ENCODE measurements at places on chromosomes 12 and 14.

GRCh38 chr14:56002342-56002741, 115.9 kb upstream of the PELI2 start:
- no peak for DNase-seq

GRCh38 chr14:74049876-74050495, 30.8 kb downstream of the BBOF1 start:
- no peak for DNase-seq

DNA sequence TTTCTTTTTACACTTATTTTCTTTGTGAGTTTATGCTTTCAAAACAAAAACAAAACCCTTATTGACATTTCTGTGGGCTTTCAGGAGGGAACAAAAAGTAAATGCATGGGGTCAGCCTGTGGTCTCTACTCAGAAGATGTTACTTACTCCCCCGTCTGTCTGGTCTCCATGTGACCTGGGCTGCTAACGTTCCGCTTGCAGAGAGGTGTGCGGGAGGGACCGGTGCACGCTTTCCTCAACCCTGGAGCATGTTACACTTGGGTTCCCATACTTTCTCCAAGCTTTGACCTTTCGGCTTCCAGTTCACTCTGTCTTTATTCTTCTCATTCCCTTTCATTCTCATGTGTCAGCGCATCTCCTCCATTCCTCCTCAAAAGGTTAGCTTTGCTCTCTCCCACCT, 36.5 kb downstream of the ZC3H14 start:
- no peak for DNase-seq

DNA sequence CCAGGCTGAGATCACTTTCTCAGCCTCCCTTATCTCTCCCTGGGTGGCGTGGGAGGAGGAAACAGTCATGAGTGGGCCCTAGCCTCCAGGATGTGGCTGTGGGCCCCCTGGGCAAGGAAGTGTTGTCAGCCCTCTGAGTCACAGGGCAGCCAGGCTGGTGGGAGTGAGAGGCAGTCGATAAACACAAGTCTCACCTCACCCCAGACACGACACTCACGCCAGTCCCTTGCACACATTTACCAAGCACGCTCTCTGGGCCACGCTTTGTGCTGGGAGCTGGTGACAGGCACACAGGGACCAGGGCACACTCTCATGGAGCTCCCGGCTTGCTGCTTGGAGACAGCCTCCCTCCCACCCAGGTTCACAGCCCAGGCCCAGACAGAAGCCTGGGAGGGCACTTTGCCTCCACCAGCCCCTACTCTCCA, 1.9 kb upstream of the KRT79 start:
- no peak for DNase-seq

GRCh38 chr14:102150744-102151143, 11.0 kb downstream of the WDR20 start:
- DNase-seq: no peak

Measured in activated CD4-positive, alpha-beta T cell treated with anti-CD3 and anti-CD28 coated beads, Interleukin-2, amount 10 ng/mL, durations not matched to agents 7 days and 5 days (primary cell).